Aortic smooth muscle cell (primary cell): ENCODE measurements at places on chromosomes 4 and X. TPM values are rescaled to one million over a fixed set of nuclear protein-coding genes. Genes with fewer than 3 reads are reported as not detected.

Gene DCAF12L1
- total RNA-seq = not detected in 2 replicates

Gene F8A3
- 0.92 and 0.99 TPM in 2 replicates for total RNA-seq

Gene SYNPO2
- 1.6 and 2.4 TPM in 2 replicates for total RNA-seq

Gene DCX
- total RNA-seq = under 0.01 TPM in 1 of 2 replicates, not detected in the other

Gene TEC
- 0.37 and 0.92 TPM in 2 replicates for total RNA-seq

Gene GAGE1
- not detected in 2 replicates for total RNA-seq

Gene GABRQ
- total RNA-seq = not detected in 2 replicates

Gene TDO2
- 0.53 and 0.56 TPM in 2 replicates for total RNA-seq

Gene GPRIN3
- 0.19 and 0.53 TPM in 2 replicates for total RNA-seq

Gene F9
- not detected in 2 replicates for total RNA-seq

Gene RAB9B
- total RNA-seq = 0.50 and 0.66 TPM in 2 replicates

Gene PCDH19
- total RNA-seq = 0.06 and 0.26 TPM in 2 replicates

Gene TLR8
- not detected in 2 replicates for total RNA-seq
